ENCODE measurements at places on chromosomes 3 and 15. TPM values are rescaled to one million over a fixed set of nuclear protein-coding genes. Genes with fewer than 3 reads are reported as not detected.

Gene TRIM71
- total RNA-seq: not detected

Gene CCDC39
- total RNA-seq: not detected

Gene FGF7
- not detected for total RNA-seq

Gene ZNF620
- 13.6 TPM for total RNA-seq

Gene ROBO2
- not detected for total RNA-seq

Gene DLL4
- total RNA-seq: not detected

Gene LMAN1L
- 1.1 TPM for total RNA-seq

Gene PIGBOS1
- 16.6 TPM for total RNA-seq

Gene AGBL1
- not detected for total RNA-seq

Gene TMEM158
- total RNA-seq: 2.5 TPM

Gene RTP1
- total RNA-seq: not detected

Gene ARRDC4
- total RNA-seq: 3.2 TPM

Gene IQCH
- 5.5 TPM for total RNA-seq

Gene ABTB1
- total RNA-seq: 25.1 TPM

Gene GPR149
- not detected for total RNA-seq

Gene TIMMDC1
- 84.1 TPM for total RNA-seq

Gene INSYN1
- total RNA-seq: not detected

Gene SIDT1
- total RNA-seq: 0.87 TPM

Gene NDUFB4
- 118 TPM for total RNA-seq

Gene KIF15
- 17.0 TPM for total RNA-seq

Gene ATG3
- 57.9 TPM for total RNA-seq

Gene PLS1
- total RNA-seq: 165 TPM

Gene ANKUB1
- total RNA-seq: not detected

Gene ABHD17C
- total RNA-seq: 69.7 TPM

Gene CIDEC
- total RNA-seq: 0.71 TPM

Gene LDHAL6B
- total RNA-seq: not detected

Gene ISLR
- not detected for total RNA-seq

Gene BNC1
- total RNA-seq: not detected

Gene STX19
- total RNA-seq: 5.1 TPM

Gene CKMT1B
- total RNA-seq: 5.4 TPM

Gene MKRN2OS
- 3.9 TPM for total RNA-seq

Gene PLA2G4B
- total RNA-seq: 6.8 TPM

Gene APEH
- total RNA-seq: 187 TPM

Gene CELF6
- 0.19 TPM for total RNA-seq

Gene GOLGA8T
- not detected for total RNA-seq

Gene GPR176
- 10.2 TPM for total RNA-seq

Gene LYSMD2
- 14.3 TPM for total RNA-seq

Gene ZNF662
- 1.1 TPM for total RNA-seq

Gene CCNL1
- total RNA-seq: 291 TPM

Gene C3orf85
- not detected for total RNA-seq

Gene CCDC191
- 5.9 TPM for total RNA-seq

Gene ARL6IP5
- 76.9 TPM for total RNA-seq

Gene MB21D2
- total RNA-seq: 11.9 TPM

Gene STRIT1
- total RNA-seq: not detected

Gene WNT5A
- 0.69 TPM for total RNA-seq

Gene CCR2
- total RNA-seq: not detected

Gene PRICKLE2
- 4.0 TPM for total RNA-seq

Gene SKOR1
- 0.27 TPM for total RNA-seq

Gene SI
- total RNA-seq: not detected
